ENCODE measurements at places on chromosomes 6 and 20.

DNA sequence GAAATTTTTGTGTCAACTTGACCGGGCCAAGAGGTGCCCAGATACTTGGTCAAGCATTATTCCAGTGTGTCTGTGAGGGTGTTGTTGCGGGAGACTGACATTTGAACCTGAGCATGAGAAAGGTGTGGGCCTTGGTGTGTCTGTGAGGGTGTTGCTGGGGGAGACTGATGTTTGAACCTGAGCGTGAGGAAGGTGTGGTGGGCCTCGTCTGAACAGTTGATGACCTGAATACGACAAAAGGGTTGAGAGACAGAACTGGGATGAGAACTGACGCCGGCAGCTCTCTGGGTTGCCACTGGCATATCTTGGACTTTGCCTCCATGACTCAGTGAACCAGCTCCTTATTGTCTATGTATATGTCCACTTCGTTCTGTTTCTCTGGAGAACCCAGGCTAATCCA, 240.5 kb downstream of the ERMARD start:
- DNase-seq = no peak

GRCh38 chr6:110548110-110548847, 71.9 kb upstream of the SLC22A16 start:
- no peak for DNase-seq

GRCh38 chr6:42251911-42252637, 34.4 kb upstream of the MRPS10 start:
- no peak for DNase-seq

- DNase-seq = no peak
Measured at GRCh38 chr20:38437796-38438195, 2.7 kb upstream of the SNHG17 start.

- DNase-seq = no peak
Measured at GRCh38 chr6:148223424-148223842, 119.2 kb upstream of the SASH1 start.

DNA sequence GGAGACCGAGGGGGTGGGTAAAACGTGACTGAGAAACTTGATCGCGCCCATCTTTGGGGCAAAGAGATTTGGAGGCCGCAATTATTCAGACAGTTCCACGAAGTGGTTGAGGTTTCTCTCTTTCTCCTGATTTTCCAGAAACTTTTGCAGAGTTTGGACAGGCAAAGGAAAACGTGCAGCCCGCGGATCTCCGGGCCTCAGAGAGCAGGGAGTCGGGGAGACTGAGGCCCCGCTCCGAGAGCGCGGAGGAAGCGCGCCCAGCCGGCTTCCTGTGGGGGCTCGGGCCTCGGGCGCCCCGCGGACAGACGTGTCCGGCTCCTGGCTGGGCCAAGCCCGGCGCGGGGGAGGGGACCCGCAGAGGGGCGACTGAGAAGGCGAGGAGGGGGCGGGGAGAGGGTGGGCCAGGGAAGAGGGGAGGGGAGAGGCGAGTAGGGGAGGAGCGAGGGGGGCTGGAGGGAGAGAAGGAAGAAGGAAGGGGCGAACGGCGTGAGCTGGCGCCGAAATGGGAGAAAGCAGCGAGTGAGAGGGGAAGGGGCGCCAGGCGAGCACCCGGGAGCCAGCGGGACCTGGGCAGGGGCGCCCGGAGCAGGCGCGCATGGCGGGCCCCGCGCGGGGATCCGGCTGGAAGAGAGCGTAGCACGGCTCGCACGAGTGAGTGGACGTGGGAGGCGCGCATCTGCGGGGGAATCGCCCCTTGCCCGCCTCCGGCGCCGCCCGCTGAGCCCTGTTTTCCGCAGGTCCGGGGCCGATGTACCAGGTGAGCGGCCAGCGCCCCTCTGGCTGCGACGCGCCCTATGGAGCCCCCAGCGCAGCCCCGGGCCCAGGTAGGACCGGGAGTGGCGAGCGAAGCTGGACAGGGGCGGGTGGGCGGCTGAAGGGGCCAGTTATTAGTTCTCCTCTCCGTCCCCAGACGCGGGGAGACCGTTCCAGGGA, at the start of gene MDFI:
Gene MDFI, plus strand, starts transcription at position 467 of the 933 bp plus-strand sequence. Its CDS starts 282 bp downstream, at position 749.
- DNase-seq = no peak

DNA sequence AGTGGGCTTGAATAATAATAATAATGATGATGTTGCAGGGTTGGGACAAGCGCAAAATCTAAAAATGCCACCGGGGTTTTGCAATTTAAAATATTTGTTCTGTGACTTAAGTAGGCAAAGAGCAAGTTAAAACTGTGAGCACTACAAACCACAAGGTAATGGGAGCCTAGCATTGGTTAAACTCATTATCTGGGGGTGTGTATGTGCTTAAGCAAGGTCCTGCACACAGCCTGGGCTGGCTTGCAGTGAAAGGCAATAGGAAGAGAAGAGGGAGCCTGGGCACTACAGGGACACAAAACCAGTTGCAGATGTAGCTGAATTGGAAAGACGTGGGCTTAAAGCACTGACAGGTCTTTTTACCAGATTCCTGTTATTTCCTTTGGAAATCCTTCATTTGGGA, 11.7 kb downstream of the SIM1 start:
- no peak for DNase-seq

DNA sequence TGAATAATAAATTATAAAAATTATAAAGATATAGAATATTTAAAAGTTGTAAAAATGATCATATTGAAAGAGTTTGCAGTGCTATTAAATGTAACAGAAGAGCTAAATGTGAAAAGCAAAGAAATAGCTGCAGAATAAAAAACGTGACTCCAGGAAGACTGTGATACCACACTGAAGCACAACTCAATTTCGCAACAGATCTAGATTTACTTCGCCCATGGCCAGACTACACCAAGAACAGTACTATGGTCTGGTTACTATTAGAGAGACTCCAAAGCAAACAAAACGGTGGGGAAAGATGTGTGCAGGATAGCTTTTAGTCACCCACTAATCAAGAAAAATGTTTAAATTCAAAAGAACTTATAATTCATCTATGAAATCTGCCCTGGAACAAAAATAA, 1.9 kb downstream of the CHD6 start:
- DNase-seq = no peak

GRCh38 chr6:150537893-150538292, 61.8 kb upstream of the PLEKHG1 start:
- no peak for DNase-seq

GRCh38 chr6:87794922-87795885, 93.2 kb upstream of the AKIRIN2 start:
- DNase-seq = no peak

DNA sequence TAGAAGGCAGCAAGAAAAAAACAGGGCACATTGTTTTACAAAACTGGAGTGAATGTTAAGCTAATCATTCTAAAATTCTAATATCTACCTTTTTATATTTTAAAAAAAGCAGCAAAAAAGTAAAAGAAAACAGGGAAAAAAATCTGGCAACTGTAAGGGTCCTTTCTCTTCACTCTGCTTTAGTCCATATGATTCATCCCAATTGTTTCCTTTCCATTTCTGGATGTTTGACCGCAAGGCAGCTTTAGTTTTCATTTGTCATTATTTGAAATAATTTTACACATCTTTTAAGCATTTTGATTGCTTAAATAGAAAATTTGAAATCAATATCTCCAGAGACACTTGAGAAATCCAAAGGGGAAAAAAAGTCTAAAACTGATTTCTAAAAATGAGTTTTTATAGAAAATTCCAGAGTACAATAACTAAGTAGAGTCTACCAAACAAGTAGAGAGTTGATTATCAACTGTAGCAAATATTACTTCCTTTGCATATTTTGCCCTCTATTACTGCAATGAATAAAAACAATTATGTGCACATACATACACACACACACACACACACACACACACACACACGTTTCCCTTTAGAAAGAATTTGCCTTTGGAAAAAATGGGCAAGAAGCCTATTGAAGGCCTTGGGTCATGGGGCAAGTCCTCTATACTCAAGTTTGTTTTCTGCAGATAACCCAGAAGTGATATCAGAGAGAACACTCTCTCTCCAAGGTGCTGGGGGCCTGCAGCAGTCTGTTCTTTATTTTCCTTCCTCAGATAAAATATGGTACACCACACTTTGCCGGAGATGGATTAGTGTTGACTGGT, 259.7 kb downstream of the HACE1 start:
- no peak for DNase-seq

DNA sequence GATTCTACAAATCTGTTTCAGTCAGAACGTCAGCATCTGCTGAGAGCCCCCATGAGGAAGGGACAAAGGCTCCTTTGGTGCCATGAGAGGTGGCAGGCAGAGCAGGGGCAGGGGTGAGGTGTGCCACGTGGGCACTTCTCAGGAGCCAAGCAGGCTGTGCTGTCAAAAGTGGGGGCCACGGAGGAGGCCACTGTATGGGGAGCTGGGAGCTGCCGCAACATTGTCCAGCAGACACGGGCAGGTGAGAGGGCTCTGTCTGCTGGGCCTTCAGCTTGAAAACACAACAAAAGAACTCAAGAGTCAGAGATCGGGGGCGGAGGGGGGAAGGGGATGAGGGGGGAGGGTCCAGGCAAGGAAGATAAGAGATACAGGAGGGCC, 21.6 kb upstream of the FOXP4 start:
- DNase-seq = no peak

DNA sequence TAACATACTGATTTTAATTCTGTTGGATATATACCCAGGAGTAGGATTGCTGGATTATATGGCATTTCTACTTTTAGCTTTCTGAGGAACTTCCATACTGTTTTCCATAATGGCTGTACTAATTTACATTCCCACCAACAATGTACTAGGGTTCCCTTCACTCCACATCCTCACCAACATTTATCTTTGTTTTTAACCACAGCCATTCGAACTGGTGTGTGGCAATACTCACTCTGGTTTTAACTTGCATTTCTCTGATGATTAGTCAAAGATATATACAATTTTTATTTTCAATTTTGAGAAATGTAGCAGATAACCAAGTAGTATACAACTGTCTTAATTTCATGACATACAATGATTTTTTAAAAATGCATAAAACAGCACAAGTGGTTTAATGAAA, 30.3 kb upstream of the ADGRG6 start:
- no peak for DNase-seq

DNA sequence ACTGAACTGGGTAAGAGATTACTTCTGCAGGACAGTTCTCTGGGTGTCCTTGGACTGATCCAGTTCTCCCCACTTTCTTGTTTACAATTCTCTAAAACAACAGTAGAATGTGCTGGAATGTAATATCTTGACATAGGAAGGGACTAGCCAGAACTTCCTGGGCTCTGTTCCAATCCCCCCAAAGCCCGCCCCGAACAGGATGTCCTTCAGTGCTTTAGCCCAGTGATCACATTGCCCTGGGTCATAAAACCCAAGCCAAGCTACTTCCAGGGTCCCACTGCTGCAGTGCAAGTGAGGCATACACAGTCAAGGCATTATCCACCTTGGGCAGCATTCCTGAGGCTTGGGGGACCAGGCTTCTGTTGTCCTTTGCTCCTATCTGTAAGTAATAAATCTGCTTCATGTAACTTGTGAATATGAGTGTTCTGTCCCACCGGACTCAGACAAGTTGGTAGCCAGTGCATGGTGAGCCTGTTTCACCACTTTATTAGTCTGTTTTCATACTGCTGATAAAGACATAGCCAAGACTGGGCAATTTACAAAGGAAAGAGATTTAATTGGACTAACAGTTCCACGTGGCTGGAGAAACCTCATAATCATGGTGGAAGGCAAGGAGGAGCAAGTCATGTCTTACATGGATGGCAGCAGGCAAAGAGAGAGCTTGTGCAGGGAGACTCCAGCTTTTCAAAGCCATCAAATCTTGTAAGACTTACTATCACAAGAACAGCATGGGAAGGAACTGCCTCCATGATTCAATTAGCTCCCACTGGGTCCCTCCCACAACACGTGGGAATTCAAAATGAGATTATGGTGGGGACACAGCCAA, 23.5 kb downstream of the FITM2 start:
- no peak for DNase-seq

DNA sequence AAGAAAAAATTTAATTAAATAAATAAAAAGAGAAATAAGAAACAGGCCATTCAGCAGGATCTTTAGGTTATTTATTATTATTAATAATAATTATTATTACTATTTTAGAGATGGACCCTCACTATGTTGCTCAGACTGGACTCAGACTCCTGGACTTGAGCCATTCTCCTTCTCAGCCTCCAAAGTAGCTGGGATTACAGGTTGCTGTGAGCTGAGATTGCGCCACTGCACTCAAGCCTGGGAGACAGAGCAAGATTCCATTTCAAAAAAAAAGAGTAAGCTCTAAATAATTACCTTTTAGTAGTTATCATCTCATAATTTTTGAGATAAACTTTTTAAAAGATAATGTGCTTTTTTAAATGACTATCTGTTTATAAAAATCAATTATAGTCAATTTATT, 1102.8 kb upstream of the GJE1 start:
- DNase-seq = no peak

GRCh38 chr6:67558985-67559384, 1076.1 kb upstream of the ADGRB3 start:
- no peak for DNase-seq

DNA sequence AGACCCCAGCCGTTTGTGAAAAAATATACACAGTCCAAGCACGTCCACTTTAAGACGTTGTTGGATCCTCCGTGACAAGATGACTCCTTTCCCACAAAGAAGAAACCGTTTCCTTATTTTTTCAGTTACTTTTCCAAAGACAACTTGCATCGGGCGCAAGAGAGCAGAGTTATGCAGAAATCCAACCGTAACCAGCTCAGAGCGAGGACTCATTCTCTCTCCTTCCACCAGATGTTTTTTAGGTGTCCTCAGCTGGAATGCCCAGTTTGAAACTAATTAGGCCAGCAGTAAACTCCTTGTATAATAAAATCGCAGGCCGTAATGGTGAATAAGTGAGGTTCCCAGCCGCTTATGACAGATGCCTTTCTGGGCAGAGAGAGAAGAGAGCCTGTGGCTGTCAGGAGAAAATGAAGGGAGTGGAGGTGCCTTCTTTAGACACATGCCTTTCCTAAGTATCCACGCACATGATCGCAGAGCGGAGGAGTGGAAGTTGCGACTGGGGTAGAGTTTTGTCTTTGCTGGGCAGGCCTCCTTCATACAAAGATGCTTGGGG, 2.8 kb downstream of the EYA2 start:
- no peak for DNase-seq

GRCh38 chr6:13536796-13537526, 37.4 kb upstream of the SIRT5 start:
- no peak for DNase-seq

DNA sequence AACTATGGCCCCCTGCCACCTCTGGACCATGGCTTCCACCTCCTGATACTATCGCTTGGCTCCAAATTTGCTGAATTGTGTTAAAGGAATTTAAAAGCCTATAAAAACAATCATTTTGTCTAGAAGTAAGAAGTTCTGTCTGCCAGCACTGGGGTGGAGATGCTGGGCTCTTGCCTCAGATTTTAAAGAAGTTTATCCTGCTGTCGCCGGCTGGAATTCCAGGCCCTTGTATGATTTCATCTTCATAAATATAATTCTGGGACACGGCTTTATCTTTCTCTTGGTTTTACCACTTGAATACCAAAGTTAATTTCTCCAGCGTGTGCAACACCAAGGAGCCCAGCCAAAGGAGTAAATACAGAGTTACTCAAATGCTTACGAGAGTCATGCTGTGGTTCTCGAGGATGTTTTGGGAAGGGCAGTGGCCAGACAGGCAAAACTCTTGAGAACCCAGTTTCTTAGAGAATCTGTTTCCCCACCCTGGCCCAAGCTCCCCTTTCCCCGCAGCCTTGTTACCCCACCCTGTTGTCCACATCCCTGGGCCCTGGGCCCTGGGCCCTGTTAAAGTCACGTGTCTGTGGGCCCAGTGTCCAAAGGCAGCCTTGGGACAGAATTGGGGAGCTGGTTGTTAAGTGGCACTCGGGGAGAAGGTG, 31.9 kb downstream of the C6orf89 start:
- no peak for DNase-seq

GRCh38 chr20:38764567-38765318, 16.5 kb downstream of the ACTR5 start:
- DNase-seq = peak; percentile 34

All from activated T-cell treated with anti-CD3 and anti-CD28 coated beads, Interleukin-2, amount 50 U/mL, for 4 hours (primary cell).